ENCODE measurements at places on chromosomes 13 and 19.

DNA sequence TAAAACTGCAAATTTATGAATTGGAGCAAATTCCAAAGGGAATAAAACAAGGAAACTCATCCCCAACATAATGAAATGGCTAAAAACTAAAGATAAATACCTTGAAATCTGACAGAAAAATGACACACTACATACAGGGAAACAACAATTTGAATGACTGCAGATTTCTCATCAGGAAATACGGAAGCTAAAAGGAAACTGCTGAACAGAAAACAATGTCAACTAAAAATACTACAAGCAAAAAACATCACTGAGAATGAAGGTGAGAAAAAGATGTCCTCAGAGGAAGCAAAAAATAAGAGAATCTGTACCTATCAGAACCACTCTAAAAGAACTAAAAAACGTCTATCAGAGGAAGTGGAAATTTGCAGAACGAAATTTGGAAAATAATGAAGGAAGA lies 39.5 kb downstream of the ZSWIM9 start:
- DNase-seq = no peak

DNA sequence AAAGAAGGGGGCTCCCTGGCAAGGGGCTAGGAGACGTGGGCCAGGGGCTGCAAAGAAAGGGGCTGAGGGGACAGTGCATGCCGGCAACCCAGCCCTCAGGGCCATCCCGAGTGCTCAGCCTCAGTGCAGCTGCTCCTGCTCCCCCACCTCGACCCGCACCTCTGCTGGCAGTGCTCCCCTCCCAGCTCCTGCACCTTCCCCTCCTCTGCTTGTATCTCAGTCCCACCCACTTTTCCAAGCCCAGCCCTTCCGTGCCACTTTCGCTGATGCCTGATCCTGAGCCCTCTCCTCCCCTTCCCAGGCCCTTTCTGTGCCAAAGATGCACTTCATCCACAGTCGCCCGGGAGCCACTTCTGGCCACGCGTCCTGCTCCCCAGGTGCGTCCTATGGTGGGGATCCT lies 69.9 kb upstream of the KCTD15 start:
- no peak for DNase-seq

DNA sequence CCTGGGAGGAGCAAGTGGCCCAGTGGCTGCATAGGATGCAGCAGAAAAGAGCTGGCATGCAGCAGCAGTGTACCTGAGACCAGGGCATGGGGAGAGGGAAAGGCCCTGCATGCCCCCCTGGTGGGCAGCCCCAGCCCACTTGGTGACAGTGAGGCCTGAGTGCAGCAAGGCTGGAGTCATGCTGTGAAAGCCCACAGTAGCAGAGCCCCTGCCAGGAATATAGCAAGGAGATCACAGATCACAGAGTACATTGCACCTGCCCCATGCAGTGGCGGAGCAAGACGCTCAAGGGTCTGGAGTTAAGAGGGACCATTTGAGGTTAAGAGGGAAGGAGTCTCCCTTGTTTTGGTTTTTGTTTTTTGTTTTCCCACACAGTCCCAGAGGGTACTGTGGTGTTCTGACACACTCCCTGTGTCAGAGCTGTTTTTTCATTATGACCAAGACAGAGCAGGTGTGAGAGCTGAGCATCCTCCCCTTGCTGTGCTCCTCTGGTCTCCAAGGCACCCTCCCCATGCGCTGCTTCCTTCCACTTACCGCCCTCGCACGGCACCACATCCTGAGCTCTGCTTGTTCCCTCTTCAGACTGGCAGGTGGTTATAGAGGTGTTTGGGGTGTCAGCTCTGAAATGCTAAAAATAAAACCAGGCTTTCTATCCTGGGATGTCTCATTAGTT lies 85.0 kb upstream of the UBL3 start:
- no peak for DNase-seq

DNA sequence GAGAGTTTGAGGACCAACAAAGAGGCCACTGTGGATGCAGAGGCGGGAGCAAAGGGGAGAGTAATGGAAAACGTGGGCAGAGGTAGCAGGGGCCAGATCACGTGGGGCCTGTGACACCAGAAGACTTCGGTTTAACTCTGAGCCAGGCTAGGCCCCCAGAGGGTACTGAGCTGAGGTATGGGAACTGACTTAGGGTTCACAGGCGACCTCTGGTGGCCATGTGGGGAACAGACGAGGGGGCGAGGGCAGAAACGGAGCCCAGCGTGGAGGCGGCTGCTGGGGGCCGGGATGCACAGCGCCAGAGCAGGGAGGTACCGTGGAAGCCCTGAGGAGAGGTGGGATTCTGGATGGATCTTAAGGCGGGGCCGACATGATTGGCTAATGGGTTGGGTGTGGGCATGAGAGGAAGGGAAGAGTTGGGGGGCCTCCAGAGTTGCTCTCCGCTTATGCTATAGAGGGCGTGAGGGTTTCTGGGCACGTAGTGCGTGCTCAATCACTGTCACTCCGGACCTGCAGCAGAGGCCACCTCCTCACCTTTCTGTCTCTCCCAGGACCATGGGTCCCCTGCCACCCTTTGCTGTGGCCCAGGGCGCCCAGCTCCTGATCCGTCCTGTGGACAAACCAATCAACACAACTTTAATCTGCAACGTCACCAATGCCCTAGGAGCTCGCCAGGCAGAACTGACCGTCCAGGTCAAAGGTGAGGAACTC lies 13.7 kb downstream of the PVR start:
- no peak for DNase-seq

- peak; percentile 84 for DNase-seq
Observed at GRCh38 chr19:49896863-49897621, at the start of gene IL4I1. IL4I1 (minus strand) TSS chr19:49896887; CDS start chr19:49896160, 727 bp downstream.

- no peak for DNase-seq
Observed at GRCh38 chr19:7333198-7334118, 15.3 kb upstream of the ARHGEF18 start.

DNA sequence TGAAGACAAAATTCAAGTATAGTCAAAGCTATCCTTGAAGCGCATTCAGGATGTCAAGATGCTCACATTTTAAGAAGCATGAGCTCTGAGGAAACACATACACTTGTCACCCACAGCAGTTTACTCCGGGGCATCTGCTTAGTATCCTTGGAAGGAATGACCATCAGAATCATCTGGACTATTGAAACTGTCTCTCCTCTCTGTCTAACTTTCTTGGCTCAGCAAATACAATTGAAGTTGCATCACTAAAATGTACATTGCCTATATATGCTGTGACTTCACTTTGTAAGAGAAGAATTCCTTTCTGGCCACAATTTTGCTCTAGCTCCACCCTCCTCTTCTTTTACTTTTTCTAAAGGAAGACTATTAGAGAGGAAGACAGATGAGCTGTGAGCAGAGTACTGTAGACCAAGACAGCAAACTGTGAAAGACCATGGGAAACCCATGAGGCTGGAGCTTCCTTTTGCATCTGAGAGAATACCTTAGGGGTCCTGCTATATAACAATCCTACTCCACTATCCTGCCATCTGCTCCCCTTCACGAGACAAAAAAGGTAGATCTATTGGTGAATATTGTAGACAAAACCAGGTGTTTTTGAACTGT lies 906.3 kb downstream of the PCDH9 start:
- no peak for DNase-seq

DNA sequence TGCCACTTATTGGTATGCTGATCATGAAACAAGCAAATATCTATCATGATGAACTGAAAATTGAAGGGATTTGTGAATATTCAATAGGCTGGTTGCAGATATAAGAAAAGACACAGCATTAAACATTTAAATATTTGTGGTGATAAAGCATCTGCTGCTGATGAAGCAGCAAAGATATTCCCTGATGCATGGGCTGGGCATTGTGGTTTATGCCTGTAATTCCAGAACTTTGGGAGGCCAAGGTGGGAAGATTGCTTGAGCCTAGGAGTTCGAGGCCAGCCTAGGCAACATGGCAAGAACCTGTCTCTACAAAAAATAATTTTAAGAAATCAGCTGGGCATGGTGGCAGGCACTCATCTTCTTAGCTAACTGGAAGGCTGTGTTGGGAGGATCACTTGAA lies 54.5 kb downstream of the GPR180 start:
- DNase-seq = no peak

DNA sequence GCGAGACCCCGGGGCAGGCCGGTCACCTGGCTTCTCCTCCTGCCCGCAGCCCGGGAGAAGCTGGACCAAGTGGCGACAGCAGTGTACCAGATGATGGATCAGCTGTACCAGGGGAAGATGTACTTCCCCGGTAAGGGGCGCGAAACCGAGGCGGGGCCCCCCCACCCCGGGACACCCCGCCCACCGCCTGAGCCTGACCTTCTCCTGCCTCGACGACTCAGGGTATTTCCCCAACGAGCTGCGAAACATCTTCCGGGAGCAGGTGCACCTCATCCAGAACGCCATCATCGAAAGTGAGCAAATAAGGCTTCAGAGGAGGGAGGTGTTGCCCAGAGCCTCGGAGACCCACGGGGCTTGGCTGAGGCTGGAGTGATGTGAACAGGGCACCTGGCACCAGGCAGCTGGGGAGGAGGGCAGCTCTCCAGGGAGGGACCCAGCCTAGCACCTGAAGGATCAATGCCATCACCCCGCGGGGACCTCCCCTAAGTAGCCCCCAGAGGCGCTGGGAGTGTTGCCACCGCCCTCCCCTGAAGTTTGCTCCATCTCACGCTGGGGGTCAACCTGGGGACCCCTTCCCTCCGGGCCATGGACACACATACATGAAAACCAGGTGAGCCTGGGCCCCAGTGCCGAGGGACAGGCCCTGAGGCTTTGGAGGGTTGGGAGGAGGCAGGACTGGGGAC lies 629 bp downstream of the IZUMO4 start:
- no peak for DNase-seq

GRCh38 chr19:35766571-35767104 lies 8.7 kb downstream of the PROSER3 start:
- DNase-seq = no peak

DNA sequence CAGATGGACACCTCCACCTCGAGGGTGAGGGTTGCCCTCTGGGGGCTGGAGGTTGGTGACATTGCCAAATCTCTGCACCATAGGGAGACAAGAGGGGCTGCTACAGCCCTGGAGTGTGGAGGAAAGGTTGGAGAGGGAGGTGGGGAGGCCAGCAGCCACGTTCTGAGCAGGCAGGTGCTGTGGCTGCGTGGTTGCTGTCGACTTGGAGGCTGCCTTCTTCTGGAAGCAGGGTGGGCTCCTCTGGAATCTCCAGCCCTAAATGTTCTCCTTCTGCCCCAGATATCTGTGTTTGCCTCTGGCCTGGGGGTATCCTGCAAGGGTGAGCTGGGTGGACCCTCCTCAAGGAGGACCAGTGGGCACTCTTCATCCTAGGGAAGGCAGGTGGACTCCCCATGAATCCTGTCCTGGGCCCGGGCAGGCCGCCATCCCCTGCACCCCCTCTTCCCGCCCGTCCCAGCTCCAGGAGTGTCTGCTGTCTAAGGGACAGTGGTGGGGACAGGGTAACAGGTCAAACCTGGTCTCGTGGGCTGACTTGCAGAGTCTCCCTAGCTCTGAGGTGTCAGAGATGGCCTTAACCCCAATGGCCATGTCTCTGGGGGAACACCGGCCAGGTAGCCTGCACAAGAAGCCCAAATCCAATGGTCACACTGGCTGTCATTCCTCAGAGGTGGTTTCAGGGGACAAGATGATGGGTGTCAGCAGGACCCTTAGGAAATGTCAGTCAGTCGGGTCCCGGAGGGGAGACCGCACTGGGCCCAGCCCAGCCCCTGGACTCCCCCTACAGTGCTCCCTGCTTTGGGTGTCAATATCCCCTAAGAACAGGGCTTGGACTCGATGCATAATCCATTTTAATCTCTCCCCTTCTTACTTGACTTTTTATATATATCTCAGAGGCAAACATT lies 32.3 kb upstream of the ZNF536 start:
- no peak for DNase-seq

DNA sequence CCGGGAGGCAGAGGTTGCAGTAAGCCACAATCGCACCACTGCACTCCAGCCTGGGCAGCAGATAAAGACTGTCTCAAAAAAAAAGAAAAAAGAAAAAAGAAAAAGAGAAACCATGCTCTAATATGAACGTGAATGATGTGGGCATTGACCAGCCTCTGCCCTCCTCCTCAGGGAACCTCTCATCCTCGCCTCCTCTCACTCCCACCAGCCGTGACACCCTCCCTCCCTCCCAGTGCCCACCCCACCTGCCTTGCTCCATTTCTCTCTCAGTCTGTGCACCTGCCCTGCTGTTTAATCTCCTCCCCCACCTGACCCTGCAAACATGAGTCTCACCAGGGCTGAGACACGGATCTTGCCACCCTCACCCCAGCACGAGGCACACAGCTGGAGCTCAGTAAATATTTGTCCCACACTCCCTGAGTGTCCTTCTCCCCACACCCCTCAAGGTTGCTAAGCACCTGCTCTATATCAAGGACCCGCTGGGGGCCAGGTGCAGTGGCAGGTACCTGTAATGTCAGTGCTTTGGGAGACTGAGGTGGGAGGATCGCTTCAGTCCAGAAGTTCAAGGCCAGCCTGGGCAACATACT lies 7.5 kb upstream of the BCAT2 start:
- DNase-seq = no peak

GRCh38 chr13:35724446-35724845 lies 248.0 kb upstream of the MAB21L1 start:
- DNase-seq = no peak

DNA sequence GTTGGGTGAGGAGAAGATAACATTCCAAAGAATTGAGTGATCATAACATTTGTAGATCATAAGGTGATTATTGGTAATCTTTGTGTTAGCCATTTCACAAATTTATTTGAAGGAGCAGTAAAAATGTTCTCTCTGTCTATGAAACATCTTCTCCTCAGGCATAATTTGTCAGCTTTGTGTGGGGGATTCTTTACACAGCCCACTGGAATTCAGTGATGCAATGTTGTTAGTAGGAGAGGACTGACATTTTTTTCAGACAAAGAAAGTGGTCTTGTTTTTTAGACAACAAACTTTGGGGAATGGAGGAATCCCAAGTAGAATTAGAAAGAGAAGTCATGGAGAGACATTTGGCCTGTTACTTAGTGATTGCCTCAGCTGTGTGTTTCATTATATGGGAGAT lies 100.3 kb downstream of the ITGBL1 start:
- DNase-seq = peak; percentile 34

DNA sequence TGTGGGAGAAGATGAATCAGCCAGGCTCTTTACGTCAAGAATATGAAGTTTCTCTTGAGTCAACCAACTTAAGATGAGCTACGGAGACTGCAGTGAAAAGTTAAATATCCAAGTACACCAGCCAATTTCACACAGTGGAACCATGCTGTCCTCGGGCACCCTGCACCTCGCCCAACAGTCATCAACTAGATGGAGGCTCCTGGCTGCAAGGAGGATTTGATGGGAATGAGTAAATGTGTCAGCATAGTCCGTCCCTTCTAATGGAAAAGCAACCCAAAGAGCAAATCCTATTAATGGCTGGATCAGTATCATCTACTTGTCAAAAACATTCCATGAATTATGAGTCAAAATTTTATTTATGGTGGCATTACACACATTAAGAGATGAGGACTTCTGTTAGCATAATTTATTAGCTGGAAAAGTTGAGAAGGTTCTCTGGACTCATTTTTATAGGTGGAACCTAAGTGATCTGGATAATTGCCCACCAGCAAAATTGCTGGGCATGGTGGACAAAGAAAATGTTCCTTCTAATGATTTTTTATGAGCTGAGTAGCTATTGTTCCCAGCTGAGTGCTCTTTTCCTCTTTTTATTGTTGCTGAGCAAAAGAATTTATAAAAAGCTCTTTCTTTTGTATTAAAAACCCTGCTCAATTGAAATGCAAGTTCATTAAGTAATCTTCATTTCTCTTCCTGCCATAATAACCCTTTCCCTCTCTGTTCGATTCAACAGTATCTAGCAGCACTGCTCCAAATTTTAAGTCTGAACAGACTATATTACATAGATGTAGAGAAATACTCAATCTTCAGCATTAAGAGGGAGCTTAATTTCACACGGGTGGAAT lies 88.4 kb downstream of the DNAJC15 start:
- DNase-seq = no peak

GRCh38 chr13:110521946-110522345 lies 39.6 kb downstream of the RAB20 start:
- DNase-seq = no peak

Measured in kidney glomerular epithelial cell (primary cell).